ENCODE measurements at places on chromosomes 16 and 17.

DNA sequence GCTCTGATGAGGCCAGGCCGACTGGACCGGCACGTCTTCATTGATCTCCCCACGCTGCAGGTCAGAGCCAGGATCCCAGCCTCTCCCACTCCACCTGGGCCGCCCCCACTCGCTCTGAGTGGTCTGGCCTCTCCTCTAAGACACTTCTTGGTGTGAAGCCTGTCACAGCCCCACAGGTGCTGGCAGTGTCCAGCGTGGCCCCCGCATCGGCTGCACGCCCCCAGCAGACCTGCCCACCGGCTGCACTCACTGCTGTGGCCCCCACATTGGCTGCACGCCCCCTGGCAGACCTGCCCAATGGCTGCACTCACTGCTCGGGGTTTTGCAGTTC lies 15.8 kb upstream of the RPL13 start:
- DNase-seq: no peak

DNA sequence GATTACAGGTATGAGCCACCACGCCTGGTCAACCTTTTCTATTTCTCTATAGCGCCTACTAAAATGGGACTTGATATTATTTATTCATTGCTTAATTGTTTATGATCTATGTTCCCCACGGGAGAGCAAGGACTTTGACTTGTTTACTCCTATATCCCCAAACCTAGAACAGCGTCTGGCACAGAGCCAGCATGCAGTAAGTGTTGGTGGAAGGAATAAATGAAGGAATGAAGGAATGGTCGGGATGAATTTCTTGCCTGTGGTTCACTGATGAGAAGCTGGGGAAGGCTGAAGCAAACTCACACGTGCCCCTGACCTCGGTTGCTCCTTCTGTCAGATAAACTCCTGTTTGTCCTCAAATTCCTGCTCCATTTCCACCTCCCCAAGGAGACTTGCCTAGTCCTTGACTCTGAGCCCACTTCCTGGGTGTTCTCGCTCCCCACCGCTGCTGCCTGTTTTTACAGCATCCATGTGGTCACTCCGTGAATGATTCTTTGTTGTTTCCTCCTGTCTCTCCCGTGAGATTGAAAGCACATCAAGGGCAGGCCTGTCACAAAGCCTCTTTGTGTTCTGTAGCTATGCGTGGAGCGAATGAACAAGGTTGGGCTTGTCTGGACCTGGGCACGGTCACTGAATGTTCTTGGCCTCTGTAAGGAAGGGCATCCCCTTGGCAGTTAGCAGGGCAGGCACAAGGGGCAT lies 17.3 kb downstream of the C17orf100 start:
- no peak for DNase-seq

DNA sequence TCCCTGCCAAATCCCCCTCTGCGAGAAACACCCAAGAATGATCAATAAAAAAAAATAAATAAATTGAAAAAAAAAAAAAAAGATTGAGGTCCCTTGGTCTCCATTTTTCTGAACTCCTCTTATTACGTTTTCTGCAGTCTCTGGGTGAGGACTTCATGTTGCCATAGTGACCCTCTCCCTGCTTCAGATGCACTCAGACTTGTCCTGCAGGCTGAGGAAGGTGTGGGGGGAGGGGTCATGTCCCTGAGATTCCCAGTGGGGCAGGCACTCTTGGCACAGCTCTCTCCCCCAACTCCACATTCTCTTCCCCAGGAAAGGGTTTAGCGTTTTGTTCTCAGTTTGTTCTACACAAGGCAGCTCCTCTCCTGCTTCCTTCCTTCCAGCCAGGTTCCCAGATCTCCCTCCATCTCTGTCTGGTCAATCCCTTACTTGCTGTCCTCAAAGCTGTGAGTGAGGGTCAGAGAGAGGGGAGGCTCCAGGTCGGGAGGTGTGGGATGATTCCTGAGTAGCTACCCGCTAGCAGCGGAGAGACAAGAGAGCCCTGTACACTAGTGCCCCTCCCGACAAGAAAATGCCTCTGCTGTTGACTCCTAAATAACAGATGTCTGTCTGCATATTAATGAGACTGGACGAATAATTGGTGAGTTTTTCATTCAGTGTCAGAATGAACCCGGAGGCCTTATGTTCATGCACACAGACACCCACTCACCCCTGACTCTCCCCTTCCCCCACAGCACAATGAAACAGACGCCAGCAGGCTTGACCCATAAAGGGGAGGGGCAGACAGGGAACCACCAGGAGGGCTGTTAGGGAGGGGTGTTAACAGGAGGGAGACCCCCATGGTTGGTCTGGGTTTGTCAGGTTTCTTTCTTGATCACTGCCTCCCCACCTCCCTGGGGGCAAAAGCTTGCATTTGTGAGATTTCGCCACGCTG lies 9.2 kb downstream of the RND2 start:
- no peak for DNase-seq

GRCh38 chr17:29177871-29178749 lies 2.1 kb downstream of the MYO18A start:
- DNase-seq: no peak

DNA sequence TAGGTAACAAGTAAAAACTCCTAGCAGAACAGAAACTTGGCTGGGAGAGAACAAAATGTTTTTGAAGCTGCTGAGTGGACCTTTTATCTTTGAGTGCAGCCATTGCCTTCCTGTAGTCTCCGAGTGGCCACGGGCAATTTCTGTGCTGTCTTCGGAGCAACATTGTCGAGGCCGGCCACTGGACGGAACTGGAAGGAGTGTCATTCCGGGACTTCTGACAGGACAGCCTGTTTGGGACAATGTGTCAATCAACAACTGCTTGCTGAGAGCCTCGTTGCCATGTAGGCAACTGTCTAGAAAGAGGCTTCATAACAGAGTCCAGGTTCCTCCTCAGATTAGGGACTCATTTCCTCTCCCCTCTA lies 96.2 kb upstream of the CDYL2 start:
- no peak for DNase-seq

DNA sequence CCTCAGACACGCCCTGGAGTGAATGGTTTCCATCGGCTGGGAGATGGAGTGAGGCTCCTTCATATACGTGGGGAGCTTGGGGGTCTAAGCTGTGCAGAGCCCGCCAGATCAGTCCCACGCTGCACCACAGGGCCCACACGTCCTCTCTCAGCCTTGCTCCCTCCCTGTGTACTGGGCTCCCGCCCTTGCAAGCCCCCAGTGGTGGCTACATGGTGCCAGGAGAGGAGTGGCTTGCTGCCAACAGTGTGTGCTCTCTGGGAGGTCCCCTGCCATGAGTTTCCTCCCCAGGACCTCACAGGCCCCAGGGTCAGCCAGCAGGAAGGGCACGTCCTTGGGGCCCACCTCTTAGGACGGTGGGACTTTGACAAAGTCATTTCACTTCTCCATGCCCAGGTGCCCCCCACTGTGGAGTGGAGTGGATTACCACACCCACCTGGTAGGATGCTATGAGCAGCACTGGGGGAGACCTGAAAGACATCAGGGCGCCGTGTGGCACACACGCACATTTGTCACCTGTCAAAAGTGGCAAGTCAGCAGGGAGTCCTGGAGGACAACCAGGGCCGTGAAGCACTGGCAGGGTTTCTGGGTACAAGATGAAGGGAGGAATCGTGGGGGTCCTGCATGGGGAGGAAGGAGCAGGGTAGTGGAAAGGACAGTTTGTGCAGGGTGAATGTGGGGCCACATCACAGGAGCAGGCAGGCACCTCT lies 13.7 kb downstream of the SLC5A10 start:
- DNase-seq: no peak

DNA sequence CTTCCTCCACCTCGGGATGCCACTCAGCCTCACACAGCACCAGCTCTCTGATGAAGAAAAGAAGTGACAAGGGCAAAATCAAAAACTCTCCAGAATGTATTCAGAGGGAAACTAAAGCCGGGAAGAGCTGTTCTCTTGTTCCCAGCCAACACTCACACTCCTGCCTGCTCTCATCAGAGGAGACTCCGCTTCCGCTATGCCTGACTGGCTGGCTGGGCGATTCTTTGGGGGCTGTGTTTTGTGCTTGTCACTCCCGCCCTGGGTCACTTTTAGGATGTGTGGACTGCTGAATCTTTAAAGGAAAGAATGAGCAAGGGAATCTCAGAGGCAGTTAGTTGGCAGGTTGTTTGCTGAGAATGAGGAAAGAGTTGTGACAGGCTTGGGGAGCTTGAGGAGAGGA lies 54.6 kb upstream of the TBX2 start:
- no peak for DNase-seq

DNA sequence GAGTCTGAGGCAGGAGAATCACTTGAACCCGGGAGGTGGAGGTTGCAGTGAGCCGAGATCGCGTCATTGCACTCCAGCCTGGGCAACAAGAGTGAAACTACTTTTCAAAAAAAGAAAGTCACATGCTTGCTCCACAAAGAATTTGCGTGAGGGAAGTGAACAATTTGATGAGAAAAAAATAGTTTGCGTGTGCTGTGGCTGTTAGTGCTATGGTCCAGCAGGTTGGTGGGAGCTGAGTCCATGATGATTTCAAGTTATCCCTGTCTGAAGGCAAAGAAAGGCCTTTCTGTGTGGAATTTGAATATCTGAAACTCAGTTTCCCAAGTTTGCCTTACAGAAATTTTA lies 21.0 kb downstream of the PRCD start:
- no peak for DNase-seq

- no peak for DNase-seq
Observed at GRCh38 chr17:82871056-82871775, 31.4 kb upstream of the ZNF750 start.

GRCh38 chr16:3674513-3675295 lies 20.2 kb downstream of the DNASE1 start:
- DNase-seq: no peak

Measured in NCI-H2081 (cell line).